Activated T-cell treated with anti-CD3 and anti-CD28 coated beads, Interleukin-2, amount 50 U/mL, for 24 hours (primary cell): ENCODE measurements at places on chromosomes 16 and 17.

DNA sequence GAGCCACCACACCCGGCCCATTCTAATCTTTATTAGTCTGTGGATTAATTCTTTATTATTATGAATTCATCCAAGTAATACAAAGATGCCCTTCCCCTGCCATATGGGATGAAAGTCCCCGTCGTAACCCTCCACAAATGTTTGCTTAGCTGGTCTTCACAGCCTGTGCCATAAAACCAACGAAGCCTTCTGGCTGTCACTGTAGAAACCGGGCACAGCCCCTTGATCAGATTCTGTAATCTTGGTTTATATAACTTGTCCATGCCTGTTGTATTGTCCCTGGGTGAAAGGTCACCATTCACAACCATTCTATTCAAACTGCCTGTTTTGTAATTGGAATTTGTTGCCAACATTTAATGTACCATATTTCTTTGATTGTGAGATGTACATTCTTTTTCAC, 66.5 kb downstream of the ATP2C2 start:
- no peak for DNase-seq

GRCh38 chr17:61813211-61813610, 50.1 kb downstream of the BRIP1 start:
- no peak for DNase-seq

- no peak for DNase-seq
Observed at GRCh38 chr17:7610641-7611040, 4.1 kb downstream of the FXR2 start.

- DNase-seq = no peak
Observed at GRCh38 chr17:76491271-76492122, 9.7 kb downstream of the RHBDF2 start.

DNA sequence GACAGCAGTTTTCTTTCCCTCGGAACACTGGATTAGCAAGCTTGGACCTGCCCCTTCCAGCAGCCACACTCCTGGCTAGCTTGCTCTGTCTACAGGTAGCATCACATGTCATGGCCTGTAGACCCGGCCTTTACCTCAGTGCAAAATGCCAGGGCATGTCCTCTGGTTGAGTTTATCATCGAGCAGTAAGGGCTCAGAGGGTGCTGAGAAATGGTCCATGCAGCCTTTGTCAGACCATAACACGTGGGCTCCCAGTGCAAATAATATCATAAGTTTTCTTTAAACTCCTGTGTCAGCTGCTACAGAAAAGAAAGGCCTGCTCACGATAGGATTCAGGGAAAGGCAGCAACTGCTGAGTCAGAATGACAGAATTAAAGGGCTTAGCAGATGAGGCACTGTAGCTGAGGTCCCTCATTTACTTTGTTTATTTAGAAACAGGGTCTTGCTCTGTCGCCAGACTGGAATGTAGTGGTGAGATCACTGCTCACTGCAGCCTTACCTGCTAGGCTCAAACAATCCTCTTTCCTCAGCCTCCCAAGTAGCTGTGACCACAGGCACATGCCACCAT, 8.0 kb upstream of the GNA13 start:
- DNase-seq = no peak

- peak; percentile 80 for DNase-seq
Observed at GRCh38 chr17:83079352-83079747, at the start of gene METRNL. TSS of gene METRNL (plus strand) at chr17:83079609. CDS start at chr17:83079816, 207 bp downstream.

GRCh38 chr17:76696763-76697701, 13.7 kb downstream of the MXRA7 start:
- DNase-seq = no peak

GRCh38 chr17:20273741-20274500, 193.4 kb downstream of the LGALS9B start:
- no peak for DNase-seq

GRCh38 chr17:49249292-49249794, 18.8 kb upstream of the PHOSPHO1 start:
- DNase-seq = no peak

- DNase-seq = no peak
Observed at GRCh38 chr16:6698548-6698947, 634.1 kb upstream of the RBFOX1 start.

GRCh38 chr16:64736857-64737256, 385.0 kb downstream of the CDH11 start:
- DNase-seq = no peak

- DNase-seq = no peak
Observed at GRCh38 chr17:8138374-8138671, 13.9 kb downstream of the PER1 start.

DNA sequence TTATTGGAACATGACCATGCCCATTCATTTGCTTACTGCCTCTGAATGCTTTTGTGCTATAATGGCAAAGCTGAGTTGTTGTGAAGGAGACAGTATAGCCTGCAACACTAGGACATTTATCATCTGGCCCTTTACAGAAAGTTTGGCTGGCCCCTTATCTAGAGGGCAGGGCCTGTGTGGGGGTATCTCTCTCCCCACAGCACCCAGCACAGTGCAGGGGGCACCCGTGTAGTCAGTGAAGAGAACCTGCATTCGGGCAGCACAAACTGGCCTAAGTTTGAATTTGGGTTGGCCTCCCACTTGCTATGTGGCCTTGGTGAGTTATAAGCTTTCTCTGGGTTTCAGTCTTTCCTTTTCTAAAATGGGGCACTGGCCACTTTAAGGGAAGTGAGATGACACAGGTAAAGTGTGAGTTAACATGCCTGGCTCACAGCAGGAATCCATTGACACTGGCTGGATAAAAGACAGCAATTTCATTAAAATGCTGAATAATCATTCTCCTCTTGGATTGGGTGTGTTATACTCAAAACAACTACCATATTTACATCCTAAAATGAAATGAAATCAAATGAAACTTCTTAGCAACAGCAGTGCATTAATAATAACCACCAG, 12.1 kb downstream of the UBE2O start:
- no peak for DNase-seq

DNA sequence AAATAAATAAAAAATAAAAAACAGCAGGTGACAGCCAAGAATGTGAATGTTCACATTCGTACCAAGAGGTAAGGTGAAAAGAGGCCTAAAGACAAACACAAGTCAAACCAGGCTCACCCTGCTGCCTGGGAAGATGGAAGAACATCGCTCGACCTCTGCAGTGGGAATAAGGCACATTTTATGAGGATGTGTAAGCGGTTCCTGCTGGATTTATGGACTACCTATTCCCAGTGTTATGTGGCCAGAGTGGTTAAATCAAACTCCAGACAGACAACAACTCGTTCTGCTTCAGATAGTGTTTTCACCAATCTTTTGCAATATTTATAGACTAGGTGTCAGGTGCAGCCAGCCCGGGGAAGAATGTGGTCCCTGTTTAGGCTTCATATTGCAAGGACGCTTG, 215.0 kb upstream of the HSBP1 start:
- no peak for DNase-seq

- DNase-seq = no peak
Observed at GRCh38 chr17:56681561-56682266, 88.2 kb downstream of the NOG start.

- DNase-seq = no peak
Observed at GRCh38 chr17:75814900-75815373, 29.3 kb downstream of the UNC13D start.

DNA sequence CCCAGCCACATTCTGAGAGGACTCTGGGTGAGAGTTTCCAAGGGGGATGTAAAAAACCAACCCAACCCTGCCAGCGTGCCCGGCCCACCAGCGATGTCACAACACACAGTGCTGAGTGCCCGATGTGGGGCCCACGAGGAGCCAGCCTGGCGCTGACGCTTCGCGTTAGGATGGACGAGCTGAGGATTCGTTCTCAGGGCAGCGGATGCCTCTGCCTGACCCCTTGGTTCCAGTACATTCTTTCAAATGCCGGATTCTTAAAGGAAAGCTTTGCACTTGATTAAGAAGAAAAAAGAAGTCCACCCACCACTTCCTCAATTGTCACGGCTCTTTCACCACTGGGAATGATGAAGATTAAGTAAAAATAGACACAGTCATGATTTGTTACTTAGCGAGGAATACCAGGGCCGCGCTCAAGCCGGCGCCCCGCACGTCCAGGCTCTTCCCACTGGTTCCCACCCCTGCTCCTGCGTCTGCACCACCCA, 79.4 kb downstream of the IRF8 start:
- DNase-seq = no peak

DNA sequence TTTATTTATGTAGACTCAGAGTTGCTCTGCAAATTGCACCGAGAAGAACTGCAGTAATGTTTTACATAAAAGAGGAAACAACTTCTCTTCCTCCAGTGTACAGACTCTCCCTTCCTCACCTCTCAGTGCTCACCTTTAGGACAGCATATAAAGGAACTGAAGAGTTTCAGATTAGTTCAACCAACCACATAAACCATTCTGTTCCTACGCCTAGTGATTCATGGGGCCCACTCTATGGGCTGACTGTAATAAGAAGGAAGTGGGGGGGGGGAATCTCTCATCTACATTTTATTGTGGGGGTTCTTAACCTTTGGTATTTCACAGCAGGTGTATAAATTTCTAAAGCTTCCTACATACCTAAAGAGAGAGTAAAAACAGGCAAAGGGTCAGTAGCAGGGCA, 18.3 kb downstream of the ZSWIM7 start:
- DNase-seq = no peak

- no peak for DNase-seq
Observed at GRCh38 chr16:53829186-53829747, 125.3 kb downstream of the FTO start.

GRCh38 chr17:33154869-33155455, 138.1 kb downstream of the ASIC2 start:
- DNase-seq = no peak

DNA sequence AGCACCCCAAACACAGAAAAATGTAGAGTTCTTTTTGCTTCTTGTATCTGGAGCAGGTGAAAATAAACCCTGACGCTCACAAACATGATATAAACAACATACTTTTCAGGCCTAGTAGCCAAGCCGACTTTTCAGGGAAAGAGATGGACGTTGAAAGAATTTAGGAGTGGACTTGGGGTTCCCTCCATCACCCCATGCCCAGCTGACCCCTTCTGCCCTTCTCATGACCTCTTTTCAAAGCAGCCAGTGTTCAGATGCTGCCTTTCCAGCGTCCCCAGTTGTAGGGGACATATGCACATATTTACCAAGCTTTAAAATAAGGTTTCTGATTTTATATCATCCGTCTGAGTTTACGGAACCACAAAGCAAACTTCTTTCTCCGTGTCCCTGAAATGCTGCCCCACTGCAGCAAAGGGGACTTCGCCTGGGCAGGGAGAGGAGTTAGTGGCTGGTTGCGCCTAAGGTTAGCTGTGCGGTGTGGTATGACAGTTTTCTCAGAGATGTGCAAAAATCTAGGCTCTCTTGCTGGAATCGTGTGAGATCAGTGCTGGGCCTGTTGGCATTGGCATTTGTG, 235.5 kb downstream of the MRTFB start:
- no peak for DNase-seq

GRCh38 chr17:10032118-10032852, 127.2 kb upstream of the RCVRN start:
- DNase-seq = no peak

- no peak for DNase-seq
Observed at GRCh38 chr16:77499373-77500285, 64.8 kb upstream of the ADAMTS18 start.

DNA sequence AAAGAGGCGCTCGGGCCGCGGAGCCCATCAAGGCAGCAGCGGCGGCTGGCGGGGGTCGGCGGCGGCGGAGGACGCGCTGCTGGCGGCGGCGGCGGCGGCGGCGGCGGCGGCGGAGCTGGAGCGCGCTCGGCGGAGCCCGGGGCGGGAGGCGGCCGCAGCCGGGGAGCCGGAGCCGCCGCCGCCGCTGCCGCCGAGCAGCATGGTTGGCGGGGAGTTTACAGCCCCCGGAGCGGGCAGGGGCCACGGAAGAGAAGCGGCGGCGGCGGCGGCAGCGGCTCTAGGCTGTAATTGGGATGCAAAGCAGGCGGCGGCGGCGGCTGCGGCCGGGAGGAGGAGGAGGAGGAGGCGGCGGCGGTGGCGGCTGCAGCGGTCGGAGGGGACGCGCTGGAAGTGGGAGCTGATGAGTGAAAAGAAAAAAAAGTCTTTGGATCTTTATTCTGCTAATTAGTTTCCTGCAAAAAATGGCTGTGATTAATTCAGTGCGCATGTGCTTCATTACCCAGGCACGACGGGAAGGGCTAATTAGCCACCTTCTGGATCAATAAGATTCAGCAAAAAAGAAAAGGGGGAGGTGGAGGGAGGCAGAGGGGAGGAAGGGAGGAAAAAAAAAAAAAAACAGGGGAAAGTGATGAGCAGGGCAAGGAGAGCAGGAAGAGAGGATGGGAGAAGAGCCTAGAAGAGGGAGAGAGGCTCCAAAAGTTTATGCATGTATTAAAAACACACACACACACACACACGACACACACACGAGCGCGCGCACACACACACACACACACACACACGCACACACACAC, 10.9 kb upstream of the ZFHX3 start:
- DNase-seq = no peak

DNA sequence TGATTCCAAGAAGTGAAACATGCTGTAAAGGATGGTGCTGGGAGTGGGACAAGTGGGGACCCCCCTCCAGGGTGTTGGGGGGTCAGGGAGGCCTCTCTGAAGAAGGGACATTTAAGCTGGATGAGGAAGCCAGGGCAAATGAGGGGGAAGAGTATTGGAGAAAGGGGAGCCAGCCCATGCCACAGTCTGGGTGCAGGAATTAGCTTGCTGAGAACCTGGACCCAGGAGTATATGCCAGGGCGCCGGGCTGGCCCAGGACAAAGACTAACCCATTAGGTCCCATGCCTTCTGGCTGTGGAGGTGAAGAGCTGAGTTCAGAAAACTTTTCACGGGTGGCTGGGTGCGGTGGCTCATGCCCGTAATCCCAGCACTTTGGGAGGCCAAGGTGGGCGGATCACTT, 45.6 kb upstream of the PIK3R6 start:
- DNase-seq = no peak
